ENCODE measurements at places on chromosomes 2 and 18.
A peak's percentile ranks its signal among the peaks of the same experiment; 100 is the strongest.

- no peak for DNase-seq
Observed at GRCh38 chr2:120338015-120338414, 7.9 kb upstream of the INHBB start.

DNA sequence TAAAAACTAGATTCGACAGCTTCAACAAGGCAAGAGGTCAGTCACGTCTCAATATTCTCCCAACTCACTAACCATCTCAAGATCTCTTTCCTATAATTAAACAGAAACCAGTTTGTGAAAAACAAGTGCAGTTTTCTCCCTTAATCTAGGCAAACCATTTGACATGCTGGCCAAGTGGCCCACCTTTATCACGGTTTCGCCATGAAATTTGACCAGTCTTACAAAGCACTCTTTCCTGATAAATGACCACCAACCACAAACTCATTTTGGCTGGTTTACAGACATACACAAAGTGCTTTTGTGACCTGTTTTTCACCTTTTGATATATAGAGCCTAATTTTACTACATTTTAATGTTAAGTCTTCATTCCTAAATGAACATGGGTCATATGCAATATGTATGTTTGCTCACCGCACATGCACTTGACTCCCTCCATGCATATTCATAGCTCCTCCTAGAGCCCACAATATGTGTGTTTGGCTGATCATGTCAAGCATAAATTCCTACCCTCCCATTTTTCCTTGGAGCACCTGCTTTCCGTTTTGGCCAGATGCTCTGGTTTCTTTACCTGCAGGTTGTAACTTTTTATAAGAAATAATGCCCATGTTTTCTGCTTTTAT, 385.1 kb downstream of the RAD51AP2 start:
- no peak for DNase-seq

- DNase-seq, result no peak
Observed at GRCh38 chr2:36707050-36707449, 10.5 kb downstream of the VIT start.

- no peak for DNase-seq
Observed at GRCh38 chr2:217918308-217919024, 84.3 kb downstream of the TNS1 start.

- no peak for DNase-seq
Observed at GRCh38 chr2:192888109-192888508, 693.4 kb upstream of the TMEFF2 start.

GRCh38 chr2:80579756-80580155, 275.2 kb upstream of the LRRTM1 start:
- DNase-seq, result no peak

GRCh38 chr2:172513935-172514586, 41.8 kb upstream of the PDK1 start:
- DNase-seq, result no peak

DNA sequence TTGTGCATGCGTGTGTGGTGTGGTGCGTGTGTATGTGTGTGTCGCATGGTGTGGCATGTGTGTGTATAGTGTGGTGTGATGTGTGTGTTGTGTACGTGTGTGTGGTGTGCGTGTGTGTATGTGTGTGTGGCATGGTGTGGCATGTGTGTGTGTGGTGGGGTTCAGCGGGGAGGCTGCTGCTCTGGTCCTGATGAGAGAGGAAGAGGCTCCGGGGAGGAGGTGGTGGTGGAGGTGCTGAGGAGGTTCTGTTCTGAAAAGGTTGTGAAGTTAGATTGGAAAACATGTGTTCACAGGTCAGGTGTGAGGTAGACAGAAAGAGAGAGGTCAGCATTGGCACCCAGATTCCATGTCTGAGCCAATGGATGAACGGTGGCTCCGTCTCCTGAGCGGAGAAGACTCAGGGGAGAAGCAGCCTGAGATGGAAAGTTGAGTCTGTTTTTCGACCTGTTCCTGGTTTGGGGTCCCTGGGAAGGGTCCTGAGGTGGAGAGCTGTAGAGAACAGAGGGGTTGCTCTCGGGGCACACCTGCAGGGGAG, 67.2 kb upstream of the HDAC4 start:
- peak; percentile 1 for DNase-seq

GRCh38 chr2:20065885-20066602, 14.6 kb upstream of the LAPTM4A start:
- DNase-seq, result peak; percentile 73

DNA sequence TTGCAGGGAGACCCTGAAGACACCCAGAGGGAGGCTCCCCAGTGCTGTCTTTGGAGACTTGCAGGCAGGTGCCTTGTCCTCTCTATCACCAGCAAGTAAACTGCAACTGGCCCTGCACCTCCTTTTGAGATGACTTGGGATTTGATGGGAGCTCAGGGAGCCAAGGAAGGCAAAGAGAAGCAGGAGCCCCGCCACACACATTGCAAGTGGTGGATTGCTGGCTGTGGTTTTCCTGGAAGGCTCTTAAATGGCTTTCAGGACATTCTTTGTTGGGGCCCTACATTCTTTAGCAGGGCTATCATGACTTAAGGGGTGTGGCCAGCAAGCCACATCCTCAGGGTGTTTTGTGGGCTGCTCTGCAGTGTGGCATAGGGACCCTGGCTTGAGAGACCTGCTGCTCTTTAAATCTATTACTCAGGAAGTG, 39.9 kb upstream of the CDC42EP3 start:
- no peak for DNase-seq

GRCh38 chr18:35564795-35565453, 16.6 kb upstream of the GALNT1 start:
- DNase-seq, result no peak

DNA sequence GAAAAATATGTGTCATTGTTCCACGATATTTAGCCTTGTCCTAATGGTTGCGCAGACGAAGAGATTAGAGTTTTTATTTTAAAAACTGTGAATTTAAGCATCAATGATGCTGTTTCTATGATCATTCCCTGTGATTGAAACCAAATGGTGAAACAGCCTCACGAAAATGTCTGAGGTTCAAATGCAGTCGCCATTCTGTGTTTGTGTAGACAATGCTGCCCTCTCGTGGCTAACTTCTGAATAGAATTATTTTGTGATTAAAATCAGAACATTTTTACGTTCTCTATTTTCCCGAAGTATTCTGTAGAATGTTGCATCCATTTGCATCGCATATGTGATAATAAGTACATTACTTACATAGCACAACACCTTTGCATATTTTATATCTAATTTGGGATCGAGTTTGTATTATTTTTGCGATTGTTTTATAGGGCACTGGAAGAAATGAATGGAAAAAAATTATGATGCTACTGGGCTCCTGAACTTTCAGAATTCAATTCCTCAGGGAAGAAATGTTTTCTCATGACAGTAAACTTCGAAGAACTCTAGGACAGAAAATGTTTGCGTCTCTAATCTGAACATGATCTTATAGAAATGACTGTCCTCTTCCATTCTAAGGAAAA, 54.8 kb upstream of the CREB1 start:
- DNase-seq, result peak; percentile 59

DNA sequence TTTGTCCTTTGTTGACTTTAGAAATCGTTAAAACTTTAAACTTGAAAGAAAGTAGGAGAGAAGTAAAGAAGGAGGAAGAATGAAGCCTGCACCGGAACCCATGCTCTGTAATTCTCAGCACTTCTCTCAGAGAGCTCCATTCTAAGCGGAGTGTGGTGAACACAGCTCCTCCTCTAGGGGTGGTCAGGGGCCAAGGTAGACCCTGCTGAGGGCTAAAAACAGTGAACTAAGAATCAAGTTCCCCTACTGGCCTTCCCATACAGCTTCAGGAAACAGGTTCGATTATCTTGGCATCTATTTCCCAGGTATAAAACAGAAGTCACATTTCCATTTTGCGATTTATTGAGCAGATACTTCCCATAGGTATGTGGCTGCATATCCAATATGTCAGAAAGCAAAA, 92.7 kb upstream of the ASAP2 start:
- DNase-seq, result no peak

DNA sequence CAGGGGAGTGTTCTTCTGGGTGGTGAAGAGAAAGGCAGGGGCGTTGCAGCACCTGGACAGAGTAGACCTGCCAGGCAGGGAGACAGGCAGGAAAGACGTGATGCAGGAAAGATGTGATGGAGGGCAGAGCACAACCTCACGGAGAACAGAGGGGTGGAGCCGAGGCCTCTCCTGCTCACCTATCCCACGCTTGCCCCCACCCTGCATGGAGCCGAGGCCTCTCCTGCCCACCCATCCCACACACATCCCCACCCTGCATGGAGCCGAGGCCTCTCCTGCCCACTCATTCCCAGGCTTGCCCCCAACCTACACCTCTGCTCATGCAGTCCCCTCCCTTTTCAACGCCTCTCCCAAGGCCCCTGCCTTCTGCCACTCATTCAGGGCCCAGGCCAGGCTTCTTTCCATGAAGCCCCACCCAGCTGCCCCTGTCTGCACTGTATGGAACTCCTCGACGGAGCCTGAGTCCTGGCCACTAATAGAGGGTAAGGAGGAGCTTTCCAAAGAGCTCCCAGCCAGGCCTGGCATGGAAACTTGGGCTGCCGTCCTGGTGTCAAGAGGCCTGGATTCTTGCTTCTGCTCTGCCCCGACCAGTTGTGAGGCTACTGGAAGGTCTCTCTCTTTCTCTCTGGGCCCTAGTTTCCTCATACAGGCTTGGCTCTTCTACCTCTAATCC, 32.0 kb upstream of the LOXHD1 start:
- no peak for DNase-seq

GRCh38 chr2:187574969-187575750, 20.9 kb upstream of the TFPI start:
- DNase-seq, result no peak

DNA sequence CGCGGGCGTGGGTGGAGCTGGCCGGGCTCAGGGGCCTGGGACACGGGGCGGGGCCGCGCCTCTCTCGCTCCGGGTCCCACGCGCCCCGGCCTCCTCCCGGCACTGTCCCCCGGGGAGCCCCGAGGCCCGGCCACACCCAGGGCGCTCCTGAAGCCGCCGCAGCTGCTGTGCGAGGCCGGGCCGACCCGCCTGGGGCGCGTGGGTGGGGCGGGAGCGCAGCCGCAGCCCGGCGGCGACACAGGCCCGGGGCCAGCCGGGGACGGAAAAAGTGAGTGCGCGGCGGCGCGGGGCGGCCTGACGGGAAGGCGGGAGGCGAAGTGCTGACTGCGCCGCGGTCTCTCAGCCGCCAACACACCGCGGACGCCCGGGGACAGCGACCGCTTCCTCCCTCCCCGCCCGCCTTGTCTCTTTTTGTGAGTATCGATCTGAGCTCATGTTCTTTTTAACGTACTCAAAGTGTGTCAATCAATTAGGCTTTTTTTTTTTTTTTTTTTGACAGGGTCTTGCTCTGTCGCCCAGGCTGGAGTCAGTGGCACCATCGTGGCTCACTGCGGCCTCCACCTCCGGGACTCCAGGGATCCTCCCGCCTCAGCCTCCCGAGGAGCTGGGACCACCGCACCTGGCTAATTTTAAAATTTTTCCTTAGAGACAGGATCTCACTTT, 14.5 kb downstream of the PDCD1 start:
- DNase-seq, result peak; percentile 89

DNA sequence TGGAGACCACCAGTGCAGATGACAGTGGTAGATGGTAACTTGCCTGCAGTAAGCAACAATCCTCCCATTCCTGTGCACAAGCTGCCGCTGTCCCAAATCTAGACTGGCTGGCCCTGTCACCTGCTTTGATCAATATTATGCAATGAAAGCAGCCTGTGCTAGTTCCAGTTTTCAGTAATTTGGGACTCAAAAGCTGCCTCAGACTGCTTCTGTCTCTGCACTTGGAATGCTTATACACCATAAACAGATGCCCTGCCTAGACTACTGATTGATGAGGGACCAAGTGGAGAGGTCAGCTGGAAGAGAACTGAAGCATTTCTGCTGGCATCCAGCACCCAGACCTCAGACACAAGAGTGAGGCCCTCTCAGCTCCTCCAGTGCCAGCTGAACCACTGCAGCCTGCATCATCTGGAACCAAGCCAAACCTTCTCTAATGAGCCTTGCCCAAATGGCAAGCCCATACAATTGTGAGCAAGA, 24.9 kb downstream of the CCBE1 start:
- DNase-seq, result no peak

DNA sequence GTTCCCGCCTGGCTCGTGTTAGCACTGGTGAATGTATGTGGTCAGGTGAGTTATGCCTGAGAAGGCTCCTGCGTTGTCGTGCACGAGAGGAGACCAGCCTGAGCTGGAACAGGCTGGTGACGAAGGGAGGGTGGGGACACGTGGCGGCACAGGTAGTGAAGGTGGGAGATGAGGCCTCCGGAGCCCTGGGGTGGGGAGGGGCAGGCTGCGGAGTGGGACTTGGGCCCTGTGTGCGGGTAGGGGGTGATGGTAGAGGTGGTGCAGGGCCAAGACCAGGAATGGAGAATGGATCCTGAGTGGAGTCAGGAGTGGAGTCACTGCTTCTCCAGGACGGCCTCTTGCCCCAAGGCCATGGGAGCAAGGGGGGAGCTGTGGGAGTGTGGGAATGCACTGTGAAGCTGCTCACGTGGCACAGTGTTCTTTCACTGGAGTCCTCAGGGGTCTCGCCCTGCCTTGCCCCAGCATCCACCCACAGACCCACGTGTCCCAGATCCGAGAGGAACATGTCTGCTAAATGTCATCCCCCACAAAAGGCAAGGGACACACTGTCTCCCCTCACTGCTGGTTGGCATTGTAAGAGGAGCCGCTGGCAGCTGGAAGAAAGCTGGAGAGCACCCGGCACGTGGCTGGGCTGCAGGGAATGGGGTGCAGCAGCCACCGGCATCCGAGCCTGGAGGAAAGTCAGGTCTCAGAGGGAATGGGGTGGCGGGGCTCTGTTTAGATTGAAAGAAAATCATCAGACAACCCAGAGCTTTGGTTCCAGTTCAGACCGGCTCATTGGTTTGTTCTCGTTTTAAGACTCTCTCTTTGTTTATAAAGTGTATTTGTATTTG, 63.7 kb downstream of the CYP26B1 start:
- DNase-seq, result no peak

All from right forelimb (tissue), 1 donor.